ENCODE measurements at places on chromosomes 2 and 18. TPM values are rescaled to one million over a fixed set of nuclear protein-coding genes. Genes with fewer than 3 reads are reported as not detected.

- no peak for DNase-seq
Observed at GRCh38 chr18:22108674-22109073, 60.7 kb upstream of the GATA6 start.

- DNase-seq, result peak; percentile 80
Observed at GRCh38 chr2:16861530-16861929, 195.9 kb upstream of the CYRIA start.

The TRAPPC12 gene
- polyA plus RNA-seq, result 72.1 TPM

The ELOA2 gene
- not detected for polyA plus RNA-seq

GRCh38 chr2:38128653-38129052 is 52.7 kb upstream of the CYP1B1 start:
- DNase-seq, result peak; percentile 94

DNA sequence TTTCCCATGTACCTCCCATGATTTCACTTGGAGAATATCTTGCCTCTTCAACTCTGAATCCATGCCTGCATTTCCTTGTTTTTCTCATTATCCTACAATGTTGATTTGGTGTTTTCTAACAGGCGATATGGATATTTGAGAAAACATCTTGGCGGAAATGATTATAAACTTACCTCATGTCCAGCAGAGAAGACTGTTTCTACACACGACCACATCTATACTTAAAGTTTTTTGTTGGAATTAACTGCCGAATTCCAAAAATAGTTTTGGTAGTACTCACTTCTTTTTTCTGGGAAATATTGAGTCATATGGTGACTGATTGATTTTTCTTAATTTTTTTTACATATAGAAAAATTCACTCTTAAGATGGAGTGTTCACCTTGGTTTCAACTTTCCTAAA is 41.4 kb upstream of the TMEFF2 start:
- DNase-seq, result no peak

The MC5R gene
- 0.13 TPM for polyA plus RNA-seq

The NRP2 gene
- 1.6 TPM for polyA plus RNA-seq
